ENCODE measurements at places on chromosomes 7 and 10.
A peak's percentile ranks its signal among the peaks of the same experiment; 100 is the strongest.

DNA sequence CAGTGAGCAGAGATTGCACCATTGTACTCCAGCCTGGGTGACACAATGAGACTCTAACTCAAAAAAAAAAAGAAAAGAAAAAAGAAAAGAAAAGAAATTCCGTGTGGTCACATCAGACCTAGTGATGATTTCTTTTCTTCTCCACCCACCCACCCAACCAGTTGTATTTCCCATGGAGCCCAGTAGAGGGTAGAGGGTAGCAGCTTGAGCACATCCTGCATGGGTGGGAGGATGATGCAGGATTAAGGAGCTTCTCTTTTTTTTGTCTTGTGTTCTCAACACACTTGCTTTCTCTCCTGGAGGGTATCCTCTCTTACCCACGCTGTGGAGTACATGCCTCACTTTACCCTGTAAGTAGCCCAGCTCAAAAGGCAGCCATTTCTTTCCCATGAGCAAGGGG is 118.6 kb upstream of the CARD11 start:
- DNase-seq, result peak; percentile 8

GRCh38 chr10:3578682-3579081 is 206.3 kb downstream of the KLF6 start:
- DNase-seq, result no peak

DNA sequence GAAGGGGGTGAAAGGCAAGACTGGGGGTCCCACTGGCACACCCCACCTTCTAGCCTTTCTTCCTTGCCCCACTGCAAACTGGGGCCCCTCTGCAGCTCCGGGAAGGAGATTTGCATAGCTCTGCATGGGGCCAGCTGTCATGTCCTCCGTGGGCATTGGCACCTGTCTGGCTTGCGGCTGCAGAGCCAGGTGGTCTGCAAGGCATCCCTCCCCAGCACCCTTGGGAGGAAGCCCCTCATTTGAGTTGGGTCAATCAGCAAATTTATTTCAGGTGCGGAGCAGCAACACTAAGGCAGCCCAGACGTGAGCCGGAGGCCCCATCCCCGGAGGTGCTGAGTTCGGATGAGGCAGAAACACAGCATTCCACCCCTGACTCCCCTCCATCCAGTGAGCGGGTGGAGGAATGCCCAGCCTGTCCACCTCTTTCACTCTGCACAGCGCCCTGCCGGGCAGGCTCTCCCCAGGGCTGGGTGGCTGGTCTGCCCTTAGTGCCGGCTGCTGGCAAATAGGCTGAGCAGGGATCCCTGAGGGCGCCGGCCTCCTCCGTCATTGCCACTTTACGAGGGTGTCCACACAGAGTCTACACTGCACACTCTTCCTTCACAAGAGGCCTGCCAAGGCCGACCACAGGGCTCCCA is 143.2 kb downstream of the TCERG1L start:
- DNase-seq, result no peak

DNA sequence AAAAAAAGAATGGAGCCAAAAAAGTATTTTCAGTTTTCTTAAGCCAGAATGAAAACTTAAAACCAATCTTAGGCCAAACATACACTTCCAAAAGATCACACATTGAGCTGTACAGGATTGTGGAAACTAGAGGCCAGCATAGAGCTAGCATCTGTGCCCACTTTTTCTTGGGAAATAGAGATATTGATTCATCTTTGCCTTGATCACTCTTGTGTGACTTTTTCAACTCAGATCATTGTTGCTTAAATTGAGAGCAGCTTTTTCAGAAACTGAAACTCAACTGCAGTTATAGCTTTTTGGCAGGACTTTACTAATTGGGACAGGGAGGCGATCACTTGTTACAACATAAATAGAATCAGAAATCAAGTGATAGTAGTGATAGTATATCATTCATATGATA is 132.2 kb downstream of the PRKG1 start:
- no peak for DNase-seq

DNA sequence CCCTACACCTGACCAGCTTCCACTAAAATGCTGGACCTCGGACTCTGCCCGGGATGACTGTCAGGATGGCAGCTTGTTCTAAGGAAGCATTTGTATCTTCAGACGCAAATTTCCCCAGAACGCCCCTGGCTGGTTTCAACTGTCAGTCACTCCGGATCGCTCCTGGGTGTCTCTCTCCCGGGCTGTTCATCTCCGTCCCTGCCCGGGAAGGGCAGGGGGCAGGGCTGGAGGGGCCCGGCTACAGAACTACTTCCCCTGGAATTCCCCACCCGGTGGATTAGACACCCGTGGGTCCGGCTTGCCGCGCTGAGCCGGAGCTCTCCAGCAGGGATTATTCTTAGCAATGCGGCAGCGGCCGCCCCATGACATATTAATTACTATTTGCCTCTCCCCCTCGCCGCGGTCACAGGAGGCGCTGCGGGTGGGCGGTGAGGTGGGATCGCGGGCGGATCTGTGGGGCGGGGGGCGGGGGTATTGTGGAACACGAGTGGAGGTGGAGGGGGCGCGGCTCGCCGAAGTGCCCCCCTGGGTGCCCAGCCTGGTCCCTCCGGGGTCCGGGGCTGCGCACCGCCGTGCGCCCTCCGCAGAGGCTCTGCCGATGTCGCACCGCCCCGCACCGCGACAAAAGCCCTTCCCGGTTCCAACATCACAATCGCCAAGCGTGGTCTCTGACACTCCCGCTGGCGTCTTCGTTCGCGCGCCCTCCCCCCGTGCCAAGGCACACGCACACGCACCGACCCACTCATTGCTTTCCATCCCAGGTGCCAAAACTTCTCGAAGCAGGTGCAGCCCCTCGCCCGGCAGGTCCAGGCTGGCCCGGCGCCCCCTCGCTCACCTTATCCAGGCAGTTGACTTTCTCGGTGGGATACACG is 276.1 kb upstream of the NEBL start:
- DNase-seq, result no peak

- no peak for DNase-seq
Measured at GRCh38 chr7:137390076-137390475, 46.5 kb upstream of the PTN start.

- no peak for DNase-seq
Measured at GRCh38 chr7:127620406-127621233, 2.7 kb upstream of the PAX4 start.

DNA sequence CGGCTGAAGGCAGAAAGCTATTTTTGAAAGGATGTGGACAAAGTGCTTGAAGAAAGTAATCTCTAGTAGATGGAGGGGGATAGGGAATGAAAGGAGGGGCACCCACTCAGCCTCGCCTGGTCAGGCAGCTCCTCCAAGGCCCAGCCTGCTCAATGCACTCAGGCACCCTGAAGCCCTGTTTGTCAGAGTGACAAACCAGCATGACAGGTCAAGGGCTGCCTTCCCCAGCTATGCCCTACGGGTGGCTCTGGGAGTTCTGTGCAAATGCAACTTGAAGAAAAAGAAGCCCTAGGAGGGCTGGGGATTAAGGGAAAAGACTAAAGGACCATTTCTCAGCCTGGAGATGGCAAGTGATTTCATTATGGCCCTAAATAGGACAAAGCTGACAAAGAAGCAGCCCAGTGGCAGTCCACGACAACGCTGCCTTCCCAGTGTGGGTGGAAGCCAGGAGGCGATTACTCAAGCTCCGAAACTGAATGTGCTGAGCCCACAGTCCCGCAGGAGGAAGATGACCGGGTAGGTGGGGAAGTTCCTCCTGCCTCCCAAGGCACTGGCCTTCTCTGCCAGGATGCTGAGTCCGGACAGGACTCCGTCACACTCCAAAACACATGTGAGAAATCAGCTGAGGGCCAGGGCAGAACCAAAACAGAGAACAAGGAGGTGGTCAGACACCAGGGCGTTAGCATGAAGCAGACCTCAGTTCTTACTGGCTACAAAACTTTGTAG is 16.3 kb downstream of the LIPA start:
- no peak for DNase-seq

DNA sequence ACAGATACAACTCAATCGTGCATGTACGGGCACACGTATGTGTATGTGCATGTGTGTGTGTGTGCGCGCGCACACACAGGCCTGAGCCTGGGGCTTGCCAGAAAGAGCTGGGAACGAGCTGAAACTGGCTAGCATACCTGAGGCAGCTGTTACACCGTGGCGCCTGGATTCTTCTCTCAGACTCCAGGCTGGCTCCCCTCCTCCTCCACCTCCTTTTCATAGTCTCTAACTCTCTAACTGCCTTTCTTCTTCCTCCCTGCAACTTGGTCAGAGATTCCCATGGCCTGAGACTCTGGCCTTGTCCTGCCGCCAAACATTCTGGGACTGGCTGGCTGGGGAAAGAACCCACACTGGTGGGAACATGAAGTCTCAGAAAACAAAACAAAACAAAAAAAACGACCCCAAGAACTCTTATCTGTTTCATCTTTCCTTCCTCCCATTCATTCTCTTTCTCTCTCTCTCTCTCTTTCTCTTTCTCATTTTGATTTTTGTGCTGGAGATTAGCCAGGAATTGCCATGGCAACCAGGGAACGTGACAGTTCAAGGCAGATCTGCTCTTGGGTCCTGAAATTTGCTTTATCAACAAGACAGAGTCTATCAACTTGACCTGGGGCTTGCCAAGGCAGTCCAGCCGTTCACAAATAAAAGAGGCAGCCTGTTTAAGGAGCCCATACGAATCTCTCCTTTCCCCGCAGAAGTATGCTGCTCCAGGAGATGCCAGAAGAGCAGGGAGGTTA is 76.8 kb upstream of the SEM1 start:
- no peak for DNase-seq

DNA sequence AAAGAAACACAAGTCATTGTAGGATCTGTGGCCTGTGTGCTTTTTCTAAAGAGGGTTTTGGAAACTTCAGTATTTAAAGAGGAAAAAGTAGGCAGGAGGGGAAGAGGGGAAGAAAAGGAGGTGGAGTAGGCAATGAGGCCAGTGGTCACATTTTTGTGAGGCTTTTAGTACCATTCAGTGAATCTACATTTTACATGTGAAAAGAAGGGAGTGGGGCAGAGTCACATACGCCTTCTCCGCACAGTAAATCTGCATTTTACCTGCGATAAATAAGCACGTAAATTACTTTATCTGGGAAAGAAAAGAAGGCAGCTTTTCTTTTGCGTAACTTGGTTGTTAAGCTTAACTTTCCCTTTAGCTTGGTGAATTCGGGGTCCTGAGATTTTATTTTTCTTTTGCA is 13.2 kb downstream of the CHST12 start:
- DNase-seq, result no peak

GRCh38 chr10:132056663-132057062 is 9.1 kb upstream of the JAKMIP3 start:
- DNase-seq, result no peak

DNA sequence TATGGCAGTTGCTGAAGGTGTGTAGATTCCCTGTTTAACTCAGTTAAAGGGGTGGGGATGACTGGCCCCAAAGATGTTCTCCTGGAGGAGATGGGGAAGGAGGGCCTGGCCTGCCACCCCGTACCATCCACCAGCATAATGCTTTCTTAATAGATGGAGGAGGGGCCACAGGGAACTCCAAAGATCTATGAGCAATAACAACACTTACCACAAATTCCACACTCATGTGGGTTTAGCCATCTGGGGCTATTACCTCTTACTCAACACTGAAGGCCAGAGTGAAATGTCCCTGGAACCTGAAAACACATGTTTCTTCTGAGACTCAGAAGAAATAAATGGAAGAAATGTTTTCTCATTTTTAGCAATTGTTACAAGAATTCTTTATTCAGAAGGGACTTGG is 259.0 kb downstream of the CXCL12 start:
- DNase-seq, result no peak

DNA sequence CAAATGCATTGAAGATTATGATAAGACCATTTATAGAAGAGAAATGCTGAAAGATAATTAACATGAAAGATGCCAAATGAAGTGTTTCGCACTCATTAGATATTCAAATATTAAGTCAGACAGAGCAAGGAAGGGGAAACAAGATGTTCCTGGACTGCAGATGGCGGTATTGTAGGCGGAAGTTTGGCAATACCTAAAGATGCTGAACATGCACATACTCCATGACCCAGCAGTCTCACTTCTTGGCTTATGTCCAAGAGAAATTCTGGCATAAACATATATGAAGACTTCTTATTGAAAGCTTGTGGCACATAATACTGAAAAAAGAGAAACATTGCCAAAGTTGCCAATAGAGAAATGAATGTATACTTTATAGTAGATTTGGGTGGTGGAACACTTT is 325.4 kb upstream of the SEMA3C start:
- DNase-seq, result no peak

- no peak for DNase-seq
Measured at GRCh38 chr7:147153571-147153970, 1037.0 kb downstream of the CNTNAP2 start.

- no peak for DNase-seq
Measured at GRCh38 chr7:67805921-67806471, 809.4 kb downstream of the TYW1 start.

DNA sequence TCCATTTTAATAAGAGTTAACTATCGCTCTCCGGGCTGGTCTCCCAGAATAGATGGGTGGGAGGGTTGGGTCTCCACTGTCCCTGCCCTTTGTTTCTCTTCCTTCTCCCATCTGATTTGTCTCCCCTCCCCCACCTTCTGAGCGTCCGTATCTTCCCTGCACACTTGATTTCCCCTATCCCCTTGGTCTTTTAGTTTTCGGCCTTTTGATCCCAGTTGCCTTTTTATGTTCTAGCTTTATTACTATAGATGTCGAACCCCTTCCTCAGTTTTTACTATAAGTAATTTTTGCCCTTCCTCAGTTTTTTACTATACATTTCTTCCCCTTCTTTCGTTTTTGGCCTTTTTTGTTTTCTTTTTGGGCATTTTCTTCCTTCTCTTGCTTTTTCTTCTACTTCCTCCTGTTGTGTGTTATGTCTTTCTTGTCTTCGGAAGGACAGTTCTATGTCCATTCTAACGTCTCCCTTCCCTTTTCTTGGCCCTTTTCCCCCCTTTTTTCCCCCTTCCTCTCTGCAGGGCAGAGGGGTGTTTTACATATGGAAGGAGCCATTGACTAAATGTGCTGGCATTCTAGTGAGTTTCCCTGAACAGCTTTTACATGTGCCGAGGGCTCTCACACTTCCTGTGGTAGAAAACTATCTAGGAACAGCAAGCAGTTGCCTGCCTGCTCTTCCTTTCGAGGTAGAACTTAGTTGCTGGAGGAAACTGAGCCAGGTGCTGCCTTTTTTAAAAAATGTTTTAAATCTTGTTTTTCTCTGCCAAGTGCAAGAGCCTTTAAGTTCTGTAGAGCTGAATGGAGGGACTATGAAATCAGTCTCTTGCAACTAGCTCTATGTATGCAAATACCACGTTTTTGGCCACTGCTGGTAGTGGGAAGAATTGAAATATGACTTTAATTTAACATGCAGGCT is 2.8 kb downstream of the TET1 start:
- no peak for DNase-seq

DNA sequence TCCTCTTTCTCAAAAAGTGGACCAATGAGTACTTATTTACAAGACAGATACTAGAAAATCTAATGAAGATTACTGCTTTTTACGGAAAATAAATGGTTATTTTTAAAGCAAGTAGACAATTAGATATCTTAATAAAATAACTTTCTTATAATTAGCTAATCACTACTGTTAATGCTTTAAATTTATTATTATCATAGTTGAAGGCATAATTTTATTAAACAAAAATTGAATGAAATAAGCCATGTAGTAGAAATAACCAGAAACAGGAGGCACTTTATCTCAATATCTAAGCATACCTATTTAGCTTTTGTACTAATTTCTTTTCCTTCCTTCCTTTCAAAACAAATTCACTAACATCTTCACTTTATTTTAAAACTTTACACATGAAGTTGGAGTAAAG is 134.9 kb downstream of the CHCHD3 start:
- no peak for DNase-seq
